ENCODE measurements at places on chromosomes 2 and 18.
A peak's percentile ranks its signal among the peaks of the same experiment; 100 is the strongest.

DNA sequence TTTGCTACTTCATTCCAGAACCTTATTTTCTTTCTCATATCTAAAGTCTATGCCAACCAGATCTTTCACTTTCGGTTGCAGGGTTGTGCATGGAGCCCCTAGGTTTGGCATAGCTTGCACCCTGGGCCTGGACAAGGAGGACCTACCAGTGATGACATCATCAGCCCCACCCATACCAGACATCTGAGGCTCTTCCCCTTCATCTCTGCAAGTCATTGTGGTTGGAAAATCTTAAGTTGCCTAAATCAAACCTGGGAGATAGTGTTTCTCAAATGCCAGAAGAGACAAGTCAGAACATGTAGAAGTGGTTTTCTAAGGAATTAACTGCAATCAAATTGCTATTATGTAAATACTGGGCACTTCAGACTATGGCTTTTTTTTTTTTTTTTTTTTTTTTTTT, 363.3 kb downstream of the ZNF516 start:
- DNase-seq: no peak

GRCh38 chr2:75801234-75801982, 90.7 kb upstream of the GCFC2 start:
- no peak for DNase-seq

GRCh38 chr2:232544674-232545073, 5.2 kb downstream of the CHRNG start:
- peak; percentile 47 for DNase-seq

GRCh38 chr2:173354073-173354581, 545 bp upstream of the CDCA7 start:
- no peak for DNase-seq

- no peak for DNase-seq
Observed at GRCh38 chr2:39141334-39142271, 20.8 kb upstream of the SOS1 start.

- DNase-seq: no peak
Observed at GRCh38 chr2:72965770-72966450, 48.6 kb downstream of the EMX1 start.

DNA sequence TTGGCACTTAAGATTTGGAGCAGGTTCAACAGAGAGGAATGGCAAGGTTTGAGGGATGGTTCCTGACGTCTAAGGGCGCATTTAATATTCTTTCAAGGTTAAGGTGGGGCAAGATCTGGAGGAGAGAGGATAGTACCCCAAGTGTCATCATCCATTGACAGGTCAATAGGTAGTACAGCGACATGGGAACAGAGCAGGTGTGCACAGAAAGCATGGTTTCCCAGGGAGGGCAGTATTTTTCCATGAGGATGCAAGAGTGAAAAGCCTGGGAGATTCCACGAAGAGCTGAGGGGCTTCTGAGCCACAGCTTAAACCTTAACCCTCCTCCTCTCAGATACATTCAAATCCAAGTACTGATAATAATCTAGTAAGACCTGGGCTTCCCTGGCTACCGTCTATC, 9.1 kb downstream of the HES6 start:
- no peak for DNase-seq

DNA sequence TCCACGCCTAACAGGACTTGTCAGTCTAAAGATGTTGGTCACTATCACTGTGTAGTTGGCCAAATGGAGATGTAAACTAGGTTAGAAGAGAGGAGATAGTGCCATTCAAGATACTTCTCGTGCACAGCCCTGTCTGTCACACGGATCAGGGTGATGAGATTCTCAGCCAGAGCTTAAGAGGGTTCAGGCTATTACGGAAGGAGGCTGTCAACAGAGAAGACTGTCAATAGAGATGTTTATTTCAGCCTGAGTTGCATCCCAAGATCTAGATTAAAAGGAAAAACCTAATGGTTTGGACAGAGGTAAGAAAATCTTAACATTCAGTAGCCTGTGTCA, 83.4 kb downstream of the AAK1 start:
- DNase-seq: no peak

GRCh38 chr2:109130723-109130995, 1.7 kb downstream of the SH3RF3 start:
- DNase-seq: no peak

DNA sequence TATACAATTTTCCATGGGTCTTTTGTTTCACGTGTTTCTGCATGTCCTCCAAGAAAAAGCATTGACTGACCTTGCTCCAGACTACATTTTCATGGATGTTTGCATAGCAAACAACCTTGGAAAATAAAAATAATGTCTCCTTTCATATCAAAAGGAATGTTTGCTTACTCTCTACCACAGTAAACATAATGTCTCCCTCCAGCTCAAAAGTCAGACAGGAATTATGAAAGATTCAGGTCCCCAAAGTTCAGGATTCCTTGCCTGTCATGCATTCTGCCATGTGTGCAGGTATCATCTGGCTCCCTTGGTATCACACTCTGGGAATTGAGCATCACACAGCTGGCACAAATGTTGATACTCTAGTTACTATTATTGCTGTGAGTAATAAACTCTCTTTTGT, 103.1 kb upstream of the ZC3H15 start:
- no peak for DNase-seq

- DNase-seq: no peak
Observed at GRCh38 chr18:49544362-49544761, 17.5 kb upstream of the LIPG start.

DNA sequence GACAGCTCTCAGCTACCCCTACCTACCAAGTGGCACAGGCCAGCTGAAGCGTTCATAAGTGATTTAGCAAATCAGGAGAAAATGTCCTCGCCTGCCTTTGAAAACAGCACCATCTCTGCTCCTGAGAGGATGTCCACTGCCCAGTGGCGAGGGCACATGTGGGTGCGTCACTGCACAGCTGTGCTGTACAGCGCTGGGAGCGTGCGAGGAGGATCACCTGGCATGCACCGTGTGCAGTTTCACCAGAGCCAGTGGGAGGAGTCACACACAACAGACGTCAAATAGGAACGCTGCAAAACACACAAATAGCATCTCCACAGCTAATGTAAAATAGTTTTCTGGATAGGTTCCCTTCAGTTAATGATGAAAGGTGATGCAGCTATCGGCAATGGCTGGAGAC, 154.1 kb downstream of the HDAC4 start:
- DNase-seq: peak; percentile 69

DNA sequence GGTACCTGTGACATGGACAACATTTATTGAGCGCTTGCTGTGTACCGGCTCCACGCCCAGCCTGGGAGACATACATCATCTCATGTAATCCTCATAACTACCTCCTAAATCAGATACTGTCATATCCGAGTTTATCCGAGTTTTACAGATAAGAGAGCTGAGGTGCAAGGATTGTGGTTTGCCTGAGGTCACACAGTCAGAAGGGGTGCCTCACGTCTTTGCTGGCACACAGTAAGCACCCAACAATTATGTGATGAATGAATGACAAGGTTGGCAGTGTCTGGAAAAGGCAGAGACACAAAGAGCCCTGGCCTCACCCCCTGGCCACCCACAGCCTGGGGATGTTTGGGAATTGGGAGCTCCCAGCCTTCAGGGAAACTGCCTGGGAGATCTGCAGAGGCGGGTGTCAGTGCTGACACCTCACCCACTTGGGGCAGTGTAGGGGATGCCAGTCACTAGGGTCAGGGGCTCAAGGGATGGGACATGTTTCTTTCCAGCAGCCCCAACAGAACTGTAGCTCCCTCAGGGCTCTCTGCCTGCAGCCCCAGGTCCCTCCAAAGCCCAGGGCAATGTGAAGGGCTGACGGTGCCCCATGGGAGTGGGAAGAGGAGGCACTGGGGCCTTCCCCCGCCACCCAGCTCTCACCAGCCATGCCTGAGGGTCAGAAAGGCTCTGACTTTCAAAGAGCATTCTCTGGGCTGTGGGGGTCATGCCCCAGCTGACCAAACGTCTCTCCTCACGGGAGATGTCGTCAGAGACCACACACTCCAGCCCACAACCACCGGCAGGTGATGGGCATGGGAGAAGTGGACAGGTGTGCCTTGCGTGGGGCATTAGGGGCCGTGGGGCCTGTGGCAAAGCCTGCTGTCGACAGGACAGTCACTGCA, 157.5 kb downstream of the ZFP36L2 start:
- DNase-seq: no peak
